ENCODE measurements at places on chromosomes 12 and 14.

DNA sequence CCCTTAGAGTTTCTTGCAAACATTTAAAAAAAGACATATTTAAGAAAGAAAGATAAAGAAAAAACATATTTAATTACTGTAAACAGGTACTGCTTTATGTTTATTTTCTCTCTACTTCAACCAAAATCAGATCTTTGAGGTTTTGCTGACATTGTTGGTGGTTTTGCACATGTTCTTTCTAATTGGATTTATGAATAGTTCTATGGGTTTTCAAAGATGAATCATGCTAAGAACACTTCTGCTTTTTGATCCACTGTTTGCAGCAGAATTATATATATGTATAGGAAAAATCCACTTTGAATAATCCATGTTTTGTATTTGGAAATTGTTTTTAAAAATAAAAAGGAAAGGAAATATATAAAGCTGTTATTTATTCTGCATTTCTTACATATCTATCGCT, 78.4 kb downstream of the FRMD6 start:
- peak; percentile 3 for DNase-seq

GRCh38 chr14:90599748-90600507, 203.1 kb downstream of the CALM1 start:
- DNase-seq: no peak

DNA sequence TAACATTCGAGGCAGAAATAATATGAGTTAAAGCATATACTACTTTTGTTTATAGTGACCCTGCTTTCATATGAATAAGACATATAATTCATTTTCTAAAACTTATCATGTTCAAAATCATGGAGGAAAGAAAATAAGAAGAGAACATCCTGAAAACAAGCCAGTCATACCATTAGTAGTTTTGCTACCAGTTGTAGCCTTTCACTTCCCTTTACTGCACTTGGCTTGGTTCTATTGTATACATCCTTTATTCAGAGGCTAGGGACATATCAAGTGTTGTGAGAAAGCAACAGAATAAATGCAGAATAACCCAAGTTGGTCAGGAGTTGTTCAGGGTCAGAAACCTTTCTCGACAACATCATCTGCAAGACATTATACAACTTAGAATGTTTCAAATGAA, 598.7 kb downstream of the SOX5 start:
- no peak for DNase-seq

GRCh38 chr14:58444627-58445026, 17.1 kb downstream of the KIAA0586 start:
- DNase-seq: no peak

DNA sequence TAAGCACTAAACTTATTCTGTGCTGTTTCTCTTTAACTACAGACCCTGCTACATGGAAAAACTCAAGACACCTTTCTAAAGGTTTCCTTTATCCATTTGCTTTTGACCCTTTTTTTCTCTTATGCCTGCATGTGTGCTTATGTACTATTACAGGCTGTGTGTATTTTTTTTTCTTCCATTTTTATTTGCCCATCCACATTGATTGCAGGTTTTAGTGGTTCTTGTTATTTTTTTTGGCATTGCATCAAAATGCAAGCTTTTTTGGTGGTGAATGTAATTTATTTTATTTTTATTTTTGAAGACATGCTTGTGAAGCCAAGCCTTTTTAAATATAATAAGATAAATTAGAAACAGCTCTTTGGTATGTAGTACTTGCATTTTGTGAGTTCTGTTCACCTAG, 26.7 kb downstream of the DNM1L start:
- no peak for DNase-seq

DNA sequence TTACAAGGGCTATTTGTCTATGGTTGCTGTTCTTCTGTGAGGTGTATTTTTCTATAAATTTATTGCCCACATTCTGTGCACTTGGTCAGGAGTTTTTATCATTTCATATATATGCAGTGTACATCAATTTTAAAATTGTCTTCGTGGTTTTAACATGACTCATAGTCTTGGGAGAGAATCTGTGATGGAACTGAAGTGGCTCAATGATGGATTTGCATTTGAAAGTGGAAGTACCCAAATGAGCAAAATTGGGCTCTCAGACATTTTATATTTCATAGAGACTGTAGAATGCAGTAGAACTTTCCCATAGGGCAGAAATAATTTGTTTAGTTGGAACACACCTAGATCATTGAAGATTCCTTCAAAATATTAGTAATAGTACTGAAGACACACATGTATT, 1.9 kb upstream of the SCFD1 start:
- DNase-seq: peak; percentile 94

DNA sequence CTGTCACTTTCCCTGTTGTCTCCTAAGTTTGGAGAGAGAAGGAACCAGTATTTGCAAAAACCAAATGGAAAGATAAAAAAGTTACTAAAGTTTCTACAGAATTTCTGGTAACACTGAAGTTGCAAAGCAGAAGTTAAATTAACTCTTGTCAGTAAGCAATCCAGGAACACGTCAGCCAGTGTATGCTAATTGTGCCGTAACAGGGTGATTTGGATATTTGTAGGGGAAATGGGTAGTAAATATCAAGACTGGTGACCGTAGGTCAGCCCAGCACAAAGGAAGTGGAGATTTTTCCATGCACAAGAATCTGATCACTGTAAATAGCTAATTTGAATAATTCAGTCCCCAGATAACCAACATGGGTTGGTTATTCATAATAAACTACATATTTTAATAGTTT, 2.3 kb downstream of the CDKN1B start:
- DNase-seq: peak; percentile 97

- DNase-seq: peak; percentile 4
These were observed 156.8 kb downstream of the KCNA5 start for GRCh38 chr12:5200278-5201087.

- peak; percentile 49 for DNase-seq
These were observed 311.9 kb downstream of the DUSP6 start for GRCh38 chr12:89040146-89040964.

GRCh38 chr14:24292118-24292807, 7.3 kb downstream of the DHRS1 start:
- DNase-seq: no peak

GRCh38 chr12:53965281-53966084, 7.4 kb upstream of the HOXC11 start:
- DNase-seq: no peak

GRCh38 chr12:67613040-67613439, 35.5 kb upstream of the DYRK2 start:
- DNase-seq: no peak

DNA sequence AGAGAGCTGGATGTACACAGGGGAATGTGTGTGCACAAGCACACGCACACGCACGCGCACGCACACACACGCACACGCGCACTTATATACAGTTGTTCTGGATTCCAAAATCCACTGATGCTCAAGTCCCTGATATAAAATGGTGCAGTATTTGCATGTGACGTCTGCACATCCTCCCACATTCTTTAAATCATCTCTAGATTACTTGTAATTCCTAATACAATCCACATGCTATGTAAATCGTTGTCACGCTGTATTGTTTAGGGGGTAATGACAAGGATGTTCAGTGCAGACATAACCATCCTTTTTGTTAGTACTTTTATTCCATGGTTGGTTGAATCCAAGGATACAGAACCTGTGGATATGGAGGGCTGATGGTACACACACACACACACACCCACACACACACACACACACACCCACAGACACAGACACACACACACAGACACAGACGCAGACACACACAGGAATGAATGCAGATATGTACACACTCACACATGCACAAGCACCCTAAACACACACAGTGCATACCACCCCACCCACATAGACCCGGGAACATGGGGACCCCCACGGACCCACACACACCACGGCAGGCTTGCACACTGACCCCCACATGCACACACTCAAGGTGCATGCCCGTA, 188.5 kb upstream of the PRMT8 start:
- DNase-seq: no peak
